Pericardium fibroblast (primary cell): ENCODE measurements at places on chromosomes 11 and 22. TPM values are rescaled to one million over a fixed set of nuclear protein-coding genes. Genes with fewer than 3 reads are reported as not detected.

The CBX6 gene
- 57.4 and 62.0 TPM in 2 replicates for total RNA-seq

The CHRM1 gene
- not detected in 2 replicates for total RNA-seq

The CRYAB gene
- total RNA-seq: 44.4 and 88.3 TPM in 2 replicates

The DUSP8 gene
- total RNA-seq: 0.70 TPM in 1 of 2 replicates, not detected in the other

The SMC1B gene
- total RNA-seq: not detected in 2 replicates

The TUBA8 gene
- total RNA-seq: 0.12 and 0.77 TPM in 2 replicates

The PGR gene
- total RNA-seq: 1.9 TPM in 1 of 2 replicates, not detected in the other

The UPB1 gene
- total RNA-seq: under 0.01 TPM in 1 of 2 replicates, not detected in the other

The OR2D2 gene
- total RNA-seq: 3.1 TPM in 1 of 2 replicates, not detected in the other

The PARVG gene
- total RNA-seq: not detected in 2 replicates

The PDE2A gene
- total RNA-seq: 1.2 and 3.9 TPM in 2 replicates

The MUC5B gene
- not detected in 2 replicates for total RNA-seq

The OR1S1 gene
- not detected in 2 replicates for total RNA-seq

The GGT5 gene
- total RNA-seq: 35.2 and 114 TPM in 2 replicates

The CRYBA4 gene
- total RNA-seq: not detected in 2 replicates
